ENCODE measurements at places on chromosomes 12 and 14. TPM values are rescaled to one million over a fixed set of nuclear protein-coding genes. Genes with fewer than 3 reads are reported as not detected.

AICDA gene
- 0.04 TPM for polyA plus RNA-seq

ASIC1 gene
- 11.1 TPM for polyA plus RNA-seq

SCN8A gene
- 1.4 TPM for polyA plus RNA-seq

ASCL4 gene
- not detected for polyA plus RNA-seq

DNA sequence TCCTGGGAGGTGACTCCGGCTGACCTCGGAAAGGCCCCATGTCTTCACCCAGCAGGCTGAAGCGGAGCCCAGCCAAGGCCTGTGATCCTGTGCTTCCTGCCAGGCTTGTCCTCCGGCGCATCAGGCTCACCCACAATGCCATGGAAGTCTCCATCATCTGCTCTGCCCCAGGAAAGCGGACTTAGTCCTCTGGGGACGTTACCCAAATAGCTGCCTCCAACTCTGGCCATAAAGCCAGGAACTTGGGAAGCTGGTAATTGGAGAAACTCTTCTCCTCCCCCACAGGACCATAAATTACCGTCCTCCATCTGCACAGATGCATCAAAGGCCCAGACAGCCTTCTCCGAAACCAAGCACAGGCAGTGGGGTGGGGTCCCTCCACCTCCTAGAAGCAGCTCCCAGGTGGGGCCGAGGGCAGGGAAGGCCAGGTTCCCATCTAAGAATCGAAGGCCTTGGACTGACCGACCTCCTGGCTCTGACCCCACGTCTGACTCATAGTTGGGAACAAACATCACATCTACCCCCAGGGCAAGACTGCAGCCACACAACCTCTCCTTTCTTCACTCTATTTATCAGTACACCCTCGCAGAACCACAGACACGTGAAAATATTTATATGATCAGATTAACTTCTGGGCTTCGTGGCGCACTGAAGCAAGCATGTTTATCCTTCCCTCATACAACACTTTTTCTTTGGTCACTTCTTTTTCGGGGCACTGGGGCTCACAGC is 56.4 kb downstream of the PITPNM2 start:
- DNase-seq: no peak

GRCh38 chr12:112479413-112479812 is 60.7 kb downstream of the PTPN11 start:
- no peak for DNase-seq

GRCh38 chr12:111285200-111285599 is 83.7 kb downstream of the PHETA1 start:
- no peak for DNase-seq

- peak; percentile 91 for DNase-seq
These were observed 7.3 kb downstream of the PHB2 start for GRCh38 chr12:6963016-6963731.

GRCh38 chr14:54902143-54902520 is 494 bp downstream of the GCH1 start:
- peak; percentile 75 for DNase-seq

- DNase-seq: no peak
These were observed 1125.7 kb upstream of the FLRT2 start for GRCh38 chr14:84404246-84404645.

- no peak for DNase-seq
These were observed 4.5 kb upstream of the RNU7-1 start for GRCh38 chr12:6939191-6939540.

DNA sequence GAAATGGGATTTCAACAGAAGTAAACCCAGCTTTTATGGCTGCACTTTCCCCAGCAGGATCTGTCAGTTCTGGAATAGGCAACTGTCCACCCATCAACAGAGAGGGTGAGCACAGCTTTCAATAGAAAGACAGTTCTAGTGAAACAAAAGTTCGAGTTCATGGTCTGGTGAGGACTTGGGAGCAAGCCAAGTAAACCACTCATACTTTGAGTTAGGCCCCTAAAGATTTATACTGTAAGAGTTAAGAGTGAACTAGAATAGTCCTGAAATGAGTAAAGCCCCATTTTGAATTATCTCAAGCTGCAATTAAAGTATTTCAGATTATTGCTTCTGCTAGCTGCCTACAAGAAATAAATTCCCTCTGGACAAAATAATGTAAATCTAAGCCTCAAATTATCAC is 82.6 kb downstream of the METTL25 start:
- no peak for DNase-seq

GRCh38 chr12:105740970-105741725 is 397.6 kb downstream of the NUAK1 start:
- DNase-seq: no peak

DNA sequence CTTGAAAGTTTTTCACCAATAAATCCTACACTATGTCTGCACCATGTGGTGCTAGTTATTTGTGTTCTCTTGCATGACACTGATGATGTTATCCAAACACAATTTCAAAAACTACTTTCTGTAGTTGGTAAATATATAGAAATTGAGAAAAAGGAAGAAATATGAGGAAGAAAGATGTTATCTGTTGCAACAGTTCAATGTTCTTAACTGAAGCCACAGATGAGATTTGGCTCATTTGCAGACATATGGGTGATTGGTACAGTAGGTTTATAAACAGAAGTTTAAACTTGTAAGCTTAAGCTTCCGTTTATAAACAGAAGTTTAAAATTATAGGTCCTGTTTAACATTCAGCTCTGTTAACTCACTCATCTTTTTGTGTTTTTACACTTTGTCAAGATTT is at the start of gene CLEC12A:
CLEC12A (plus strand) TSS at position 229 of the 400 bp plus-strand sequence. CDS start 188 bp downstream, outside the sequence.
- no peak for DNase-seq

GRCh38 chr12:75692876-75693275 is 181.5 kb upstream of the KRR1 start:
- no peak for DNase-seq

DNA sequence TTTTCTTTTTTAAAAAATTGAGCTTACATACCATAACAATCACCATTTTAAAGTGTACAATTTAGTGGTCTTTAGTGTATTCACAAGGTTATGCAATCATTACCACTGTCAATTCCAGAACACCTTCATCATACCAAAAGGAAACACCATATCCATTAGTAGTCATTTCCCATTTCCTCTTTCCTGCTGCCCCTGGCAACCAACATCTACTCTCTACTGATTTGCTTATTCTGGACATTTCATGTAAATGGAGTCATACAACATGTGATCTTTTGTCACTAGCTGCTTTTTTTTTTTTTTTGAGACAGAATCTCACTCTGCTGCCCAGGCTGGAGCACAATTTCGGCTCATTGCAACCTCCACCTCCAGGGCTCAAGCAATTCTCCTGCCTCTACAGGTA is 66.8 kb upstream of the CFL2 start:
- DNase-seq: no peak

DNA sequence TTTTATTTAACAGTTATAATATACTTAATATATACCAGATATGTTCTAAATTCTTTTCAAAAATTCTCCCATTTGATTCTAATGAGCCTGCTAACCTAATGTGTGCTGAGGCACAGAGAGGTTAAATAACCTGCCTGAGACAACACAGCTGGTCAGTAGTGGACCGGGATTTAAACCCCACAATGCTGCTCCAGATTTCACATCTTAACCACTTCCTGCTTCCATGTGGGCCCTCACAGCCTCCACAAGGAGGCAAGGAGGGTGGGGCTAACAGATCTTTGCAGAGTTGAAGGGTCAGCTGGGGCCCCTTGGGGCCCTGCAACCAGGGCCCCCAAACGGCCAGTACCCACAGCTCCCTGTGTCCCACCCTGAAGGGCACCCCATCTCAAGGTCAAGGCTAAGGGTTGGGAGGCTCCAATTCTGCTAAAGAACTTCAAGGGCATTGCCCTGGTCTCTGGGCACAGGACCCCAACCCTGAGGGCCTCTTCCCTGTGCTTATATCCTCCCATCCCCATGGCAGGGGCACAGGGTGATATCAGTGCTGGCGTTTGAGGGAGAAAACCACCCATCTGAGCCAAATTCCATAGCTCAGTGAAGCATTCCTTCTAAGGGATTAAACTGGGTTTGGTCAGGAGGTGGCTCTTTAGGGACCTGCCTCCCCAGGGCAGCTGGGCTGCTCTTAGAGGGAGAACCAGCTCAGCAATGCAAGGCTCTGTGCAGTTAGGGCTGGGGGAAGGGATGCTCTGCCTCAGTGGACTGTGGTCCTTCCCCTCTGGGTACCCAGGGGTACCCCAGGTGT is 2.2 kb downstream of the KRT80 start:
- DNase-seq: no peak

DNA sequence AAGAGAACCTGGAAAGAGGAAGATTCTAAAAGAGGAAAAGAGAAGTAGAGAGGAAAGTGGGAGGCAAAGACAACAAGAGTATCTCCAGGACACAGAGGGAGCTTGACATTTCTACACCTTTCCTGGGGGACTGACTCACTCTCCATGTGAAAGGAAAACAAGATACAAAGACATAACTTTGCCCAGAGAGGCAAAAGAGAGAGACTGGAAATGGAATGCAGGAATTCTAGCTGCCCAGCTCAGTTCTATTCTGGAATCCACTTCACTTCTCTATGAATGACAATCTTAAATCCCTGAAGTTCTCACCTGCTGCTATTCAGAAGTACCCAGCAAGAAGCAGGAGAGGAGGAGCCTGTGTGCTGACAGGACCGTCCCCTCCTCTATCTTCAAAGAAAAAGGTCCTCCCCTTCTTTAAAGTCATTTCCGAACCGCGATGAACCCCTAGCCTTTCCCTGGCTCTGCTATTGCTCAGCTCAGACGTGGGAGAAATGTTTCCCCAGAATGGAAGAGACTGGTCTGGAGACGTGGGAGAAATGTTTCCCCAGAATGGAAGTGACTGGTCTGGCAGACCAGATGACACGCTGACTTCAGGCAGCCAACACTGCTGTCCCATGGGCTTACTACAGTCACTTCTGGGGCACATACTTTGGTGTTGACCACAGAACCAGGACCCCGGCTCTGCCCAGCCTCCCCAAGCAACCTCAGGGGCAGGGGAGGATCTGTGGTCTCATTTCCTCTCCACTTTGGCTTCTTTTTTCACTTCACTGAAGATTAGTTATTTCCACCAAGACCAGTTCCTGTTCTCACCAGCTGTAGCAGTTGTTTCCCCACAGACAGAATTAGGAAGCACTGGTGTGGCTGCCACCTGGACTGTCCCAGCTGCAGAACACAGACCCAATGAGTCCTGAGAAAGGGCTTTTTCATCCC is 8.3 kb downstream of the FMNL3 start:
- DNase-seq: no peak

GRCh38 chr14:32821964-32822653 is 116.6 kb upstream of the NPAS3 start:
- no peak for DNase-seq

All from left lung (tissue), 14 donors.